Activated CD4-positive, alpha-beta T cell treated with anti-CD3 and anti-CD28 coated beads, Interleukin-2, amount 10 ng/mL, durations not matched to agents 7 days and 5 days (primary cell): ENCODE measurements at places on chromosomes 6 and 20. TPM values are rescaled to one million over a fixed set of nuclear protein-coding genes. Genes with fewer than 3 reads are reported as not detected.
A peak's percentile ranks its signal among the peaks of the same experiment; 100 is the strongest.

- no peak for DNase-seq
Observed at GRCh38 chr6:158735009-158735408, 84.2 kb downstream of the EZR start.

DNA sequence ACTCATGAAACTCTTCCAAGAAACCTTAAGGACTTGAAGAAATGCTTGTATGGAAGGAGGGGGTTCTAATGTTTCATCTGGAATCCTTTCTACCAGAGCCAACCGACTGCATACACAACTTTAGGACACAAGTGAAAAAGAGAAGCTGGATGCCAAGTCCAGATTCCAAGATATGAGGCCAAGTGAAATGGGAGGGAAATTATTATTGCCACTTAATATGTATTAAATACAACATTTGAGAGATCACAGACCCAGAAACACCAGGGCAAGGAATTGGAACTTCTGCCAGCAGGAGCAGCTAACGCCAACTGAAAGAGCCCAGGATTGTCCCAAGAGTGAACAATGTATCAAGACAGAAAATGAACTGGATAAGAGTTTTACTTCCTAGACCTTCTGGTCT is 144.2 kb downstream of the ARHGAP18 start:
- no peak for DNase-seq

DNA sequence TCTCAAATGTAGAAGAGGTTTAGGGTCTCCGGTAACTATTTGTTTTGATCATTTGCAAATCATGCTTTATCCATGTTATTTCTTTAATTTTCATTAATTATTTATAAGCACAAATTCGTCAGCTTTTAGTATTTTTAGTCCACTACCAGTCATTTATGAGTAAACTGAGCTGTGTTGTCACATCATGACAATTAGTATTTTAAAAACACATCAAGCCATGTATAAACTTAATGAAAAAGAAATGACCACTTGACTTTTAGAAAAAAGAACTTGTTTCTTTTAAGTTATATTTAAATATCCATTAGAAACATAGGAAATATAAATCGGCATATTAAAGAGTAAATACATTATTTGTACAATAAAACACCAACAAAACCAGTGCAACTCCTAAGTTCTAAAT is 2.8 kb downstream of the NKX2-4 start:
- no peak for DNase-seq

DNA sequence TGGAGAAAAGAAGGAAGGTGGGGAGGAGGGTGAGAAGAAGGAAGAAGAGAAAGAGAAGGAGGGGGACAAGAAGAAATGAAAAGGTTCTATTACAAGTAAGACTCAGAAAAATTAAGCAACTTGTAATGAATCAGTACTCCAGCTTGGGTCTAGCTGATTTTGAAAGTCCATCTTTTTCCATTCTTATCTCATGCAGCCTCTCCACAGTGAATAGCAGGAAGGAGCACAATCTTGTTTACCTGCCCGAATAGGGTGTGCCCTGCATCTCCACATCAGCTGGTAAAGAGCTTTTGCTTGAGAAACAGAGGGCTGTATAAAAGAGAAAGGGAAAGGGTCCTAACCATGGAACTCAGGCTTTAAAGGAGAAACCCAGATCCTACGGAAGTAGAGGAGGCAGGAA is 348.8 kb downstream of the TPBG start:
- no peak for DNase-seq

DNA sequence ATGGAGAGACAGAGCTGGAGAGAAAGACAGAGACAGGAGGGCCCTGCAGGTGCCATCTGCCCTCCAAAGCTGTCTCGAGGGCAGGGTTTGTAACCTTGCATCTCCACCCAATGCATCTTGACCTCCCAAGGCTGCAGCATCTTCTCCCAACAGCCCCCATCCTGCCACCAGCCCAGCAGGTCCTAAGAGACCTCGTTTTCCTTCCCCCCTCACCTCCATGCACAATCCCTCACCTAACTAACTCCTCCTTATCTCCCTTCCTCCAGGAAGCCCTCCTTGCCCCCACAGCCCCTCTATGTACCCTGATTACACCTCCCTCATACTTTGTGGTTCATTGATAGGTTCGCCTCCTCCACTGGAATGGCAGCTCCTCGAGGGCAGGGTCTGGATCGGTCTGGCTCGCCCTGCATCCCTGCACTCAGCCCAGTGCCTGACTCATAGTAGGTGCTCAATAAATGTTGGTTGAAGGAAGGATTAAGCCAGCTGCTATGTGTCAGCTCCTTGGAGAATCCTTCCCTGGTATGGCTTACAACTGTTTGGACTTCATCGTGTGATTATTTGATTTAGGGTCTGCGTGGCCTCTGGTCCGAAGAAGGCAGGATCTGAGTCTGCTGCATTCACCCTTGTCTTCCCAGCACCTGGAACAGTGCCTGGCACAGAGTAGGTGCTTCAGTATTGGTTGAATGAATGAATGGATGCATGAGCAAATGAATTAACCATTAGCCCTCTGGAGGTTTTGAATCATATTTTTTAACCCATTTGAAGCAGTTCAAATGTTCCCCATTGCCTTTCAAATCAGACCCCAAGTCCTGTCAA is 105.6 kb upstream of the PTPN1 start:
- no peak for DNase-seq

GRCh38 chr6:34374069-34374468 is 18.4 kb downstream of the NUDT3 start:
- no peak for DNase-seq

- peak; percentile 36 for DNase-seq
Observed at GRCh38 chr6:111724505-111724904, 118.8 kb upstream of the TRAF3IP2 start.

DNA sequence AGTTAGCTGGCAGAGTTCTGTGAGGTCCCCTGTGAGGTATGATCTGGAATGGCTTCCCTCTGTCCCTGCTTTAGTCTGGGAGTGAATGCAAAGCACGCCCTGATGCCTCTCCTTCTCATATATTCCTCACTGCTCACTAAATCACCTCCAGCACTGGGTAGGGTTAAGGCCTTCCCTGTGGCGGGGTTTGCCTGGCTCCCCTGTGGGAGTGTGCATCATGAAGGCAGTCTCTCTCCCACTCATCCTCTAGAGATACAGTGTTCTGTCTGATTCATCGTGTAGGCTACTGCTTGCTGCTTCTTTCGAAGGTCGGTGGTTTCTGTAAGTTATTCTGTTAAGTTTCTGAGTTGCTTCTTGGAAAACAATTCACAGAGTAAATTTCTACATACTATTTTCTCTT is 420.0 kb upstream of the EYS start:
- DNase-seq, result no peak

DNA sequence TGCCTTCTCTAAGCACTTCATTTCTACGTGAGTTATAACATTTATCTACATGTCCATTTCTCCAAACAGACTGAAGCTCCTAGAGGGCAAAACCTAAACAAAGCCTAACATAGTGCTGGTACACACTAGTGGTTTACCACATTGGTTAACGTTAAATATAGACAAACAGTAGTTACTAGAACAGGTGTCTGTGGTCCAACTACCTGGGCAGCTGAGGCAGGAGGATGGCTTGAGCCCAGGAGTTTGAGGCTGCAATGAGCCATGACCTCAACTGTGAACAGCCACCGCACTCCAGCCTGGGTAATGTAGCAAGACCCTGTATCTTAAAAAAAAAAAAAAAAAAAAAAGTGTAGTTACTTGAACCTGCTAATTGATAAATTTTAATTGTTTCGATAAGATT is 26.5 kb downstream of the PTPRK start:
- DNase-seq, result no peak

- no peak for DNase-seq
Observed at GRCh38 chr20:22797103-22797502, 212.7 kb upstream of the FOXA2 start.

DNA sequence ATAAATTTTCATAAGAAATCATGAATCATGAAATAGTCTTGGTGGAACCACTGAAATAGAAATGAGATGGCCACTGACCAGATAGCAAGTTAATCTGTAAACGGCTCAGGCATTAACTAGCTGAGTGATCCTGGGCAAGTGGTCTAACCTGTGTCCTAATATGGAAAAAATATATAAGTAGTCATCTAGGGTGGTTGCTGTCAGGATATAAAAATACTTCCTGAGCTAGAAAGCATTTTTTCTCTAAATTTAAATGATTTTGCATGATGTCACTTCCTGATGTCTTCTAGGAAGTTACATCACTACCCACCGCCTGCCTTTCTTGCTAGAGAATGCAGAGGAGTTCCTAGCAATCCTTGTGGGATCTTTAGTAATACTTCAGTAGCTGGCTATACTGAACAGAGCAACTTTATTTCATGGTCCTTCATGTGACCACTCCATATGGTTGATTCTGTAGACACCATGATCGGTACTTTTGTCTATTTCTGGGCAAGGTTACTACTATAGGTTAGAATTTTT is 228.1 kb upstream of the CEP162 start:
- no peak for DNase-seq

GRCh38 chr20:4719190-4719589 is 2.5 kb upstream of the PRND start:
- DNase-seq, result no peak

- DNase-seq, result no peak
Observed at GRCh38 chr6:169895000-169895759, 143.8 kb downstream of the ERMARD start.

DNA sequence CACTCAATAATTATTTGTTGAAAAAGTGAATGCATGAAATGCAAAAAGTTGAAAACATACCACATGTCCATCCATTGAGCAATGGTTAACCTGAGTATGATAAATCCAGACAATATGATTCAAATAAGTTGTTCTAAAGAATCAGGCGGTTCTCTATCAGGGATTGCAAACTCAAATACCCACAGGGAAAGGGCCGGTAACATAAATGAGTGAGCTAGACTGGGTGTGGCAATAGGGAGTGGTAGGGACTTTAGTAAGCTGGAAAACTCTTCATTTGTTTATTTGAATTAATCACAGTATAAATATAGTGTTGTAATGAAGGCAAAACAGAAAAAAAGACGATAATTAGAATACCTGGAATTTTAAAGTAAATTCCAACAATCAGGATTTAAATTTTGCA is 106.3 kb downstream of the BCAS1 start:
- no peak for DNase-seq

DNA sequence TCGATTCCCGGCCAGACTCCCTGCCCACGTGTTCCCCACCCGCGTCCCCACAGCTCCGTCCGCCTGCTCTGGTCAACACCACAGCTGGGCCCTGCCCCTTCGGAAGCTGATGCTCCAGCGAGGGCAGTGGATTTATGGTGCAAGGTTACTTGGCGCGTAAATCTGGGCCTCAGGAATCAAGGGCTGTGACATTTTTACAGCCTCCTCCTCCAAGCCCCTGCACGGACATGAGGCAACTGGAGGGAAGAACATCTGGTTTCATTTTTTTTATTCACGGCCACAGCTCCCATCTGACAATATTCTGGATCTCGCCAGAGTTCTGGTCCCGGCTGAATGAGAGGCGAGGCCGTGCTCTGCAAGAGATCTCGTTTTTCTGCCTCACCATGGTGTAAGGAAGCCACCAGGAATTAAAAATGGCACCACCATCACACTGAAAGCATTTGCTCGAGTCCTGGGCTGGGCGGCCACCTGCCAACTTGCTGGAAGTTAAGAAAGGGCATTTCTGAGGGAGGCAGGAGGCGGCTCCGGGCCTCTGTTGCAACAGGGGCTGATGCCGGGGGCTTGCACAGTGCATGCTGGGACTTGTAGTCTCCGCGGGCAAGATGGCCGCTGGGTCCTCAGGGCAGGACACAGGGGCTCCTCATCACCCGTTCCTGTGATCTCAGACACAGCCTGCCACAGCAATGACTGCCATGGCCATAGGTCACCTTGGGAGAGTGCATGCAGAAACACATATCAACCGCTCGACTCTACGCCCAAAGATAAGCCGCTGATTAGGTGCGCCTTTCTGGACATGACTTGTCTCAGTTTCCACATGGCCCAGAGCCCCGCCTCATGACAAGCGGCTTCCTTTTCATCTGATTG is 148.5 kb downstream of the LY86 start:
- DNase-seq, result no peak

- DNase-seq, result no peak
Observed at GRCh38 chr6:112311950-112312547, 35.1 kb upstream of the RFPL4B start.

- DNase-seq, result no peak
Observed at GRCh38 chr6:39059496-39060310, 11.1 kb downstream of the GLP1R start.

GRCh38 chr6:113774127-113774825 is 82.9 kb upstream of the MARCKS start:
- no peak for DNase-seq

DNA sequence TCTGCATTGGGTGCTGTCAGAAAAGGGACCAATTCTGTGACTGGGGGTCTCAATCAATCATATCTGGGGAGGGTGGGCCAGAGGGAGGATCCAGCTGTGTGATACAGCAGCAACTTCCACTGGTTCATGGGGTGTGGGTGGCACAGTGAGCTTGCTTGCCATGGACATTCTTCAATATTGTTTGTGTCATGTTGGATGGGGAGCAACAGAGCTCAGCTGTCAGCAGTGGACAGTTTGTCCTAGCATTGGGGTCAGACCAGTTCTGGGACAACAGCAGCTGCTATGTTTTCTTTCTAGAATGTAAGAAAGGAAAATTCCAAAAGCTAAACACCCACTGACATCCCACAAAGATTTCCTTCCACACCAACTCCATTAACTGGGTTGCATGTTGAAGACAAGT is 221.9 kb upstream of the CDH4 start:
- DNase-seq, result no peak

DNA sequence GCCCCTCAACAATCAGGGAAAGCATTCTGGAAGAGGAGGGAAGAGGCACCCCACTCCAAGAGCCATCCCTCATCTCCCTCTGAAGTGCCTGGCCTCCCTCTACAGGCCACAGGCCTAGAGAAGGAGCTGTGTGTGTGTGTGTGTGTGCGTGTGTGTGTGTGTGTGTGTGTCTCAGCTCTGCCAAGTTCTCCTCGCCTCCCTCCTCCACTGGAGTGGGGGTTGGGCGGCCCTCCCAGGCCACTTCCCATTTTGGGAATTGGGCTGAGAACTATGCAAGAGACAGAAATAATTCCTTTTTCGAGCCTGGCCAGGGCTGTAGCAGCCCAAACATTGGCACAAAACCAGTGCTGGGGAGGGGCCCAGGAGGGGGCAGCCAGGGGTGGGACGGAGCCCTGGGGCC is 35.7 kb downstream of the KCNB1 start:
- DNase-seq, result no peak

DNA sequence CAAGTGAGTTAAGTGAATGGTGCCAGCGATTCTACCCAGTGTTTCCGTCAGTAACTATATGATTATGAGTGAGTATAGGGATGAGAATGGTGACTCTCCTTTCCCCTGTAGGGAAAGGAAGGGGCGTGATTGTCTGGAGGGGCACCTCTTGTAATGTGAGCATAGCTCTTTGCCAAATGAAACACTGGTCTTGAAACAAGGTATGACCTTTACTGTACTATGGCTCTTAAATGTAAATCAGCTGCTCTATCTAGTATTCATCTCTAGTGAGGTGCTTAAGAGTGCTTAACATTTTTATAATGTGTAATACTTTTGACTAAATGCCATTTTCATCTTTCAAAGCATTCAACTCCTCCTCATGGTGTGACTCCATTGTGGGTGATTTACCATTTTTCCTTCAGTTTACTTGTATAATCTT is 11.0 kb downstream of the PANK2 start:
- no peak for DNase-seq

The OR2H1 gene
- total RNA-seq, result not detected

The MEI4 gene
- not detected for total RNA-seq

The ACTL10 gene
- 2.4 TPM for total RNA-seq

The PDYN gene
- total RNA-seq, result not detected

The OR2H2 gene
- total RNA-seq, result not detected

The LTB gene
- 747 TPM for total RNA-seq

The RWDD2A gene
- total RNA-seq, result 1.6 TPM

The SLCO4A1 gene
- 54.2 TPM for total RNA-seq

The RSPH4A gene
- 0.15 TPM for total RNA-seq

The DSP gene
- total RNA-seq, result 0.04 TPM

The HSPA1A gene
- total RNA-seq, result 89.8 TPM

The GPR6 gene
- not detected for total RNA-seq

The SLC4A11 gene
- total RNA-seq, result 0.50 TPM

The SLC13A3 gene
- total RNA-seq, result 0.35 TPM

The HLA-DRA gene
- 73.7 TPM for total RNA-seq
